NCI-H187 treated with DMSO at 0.1 percent for 48 hours (cell line): ENCODE measurements at places on chromosomes 3 and 15.

DNA sequence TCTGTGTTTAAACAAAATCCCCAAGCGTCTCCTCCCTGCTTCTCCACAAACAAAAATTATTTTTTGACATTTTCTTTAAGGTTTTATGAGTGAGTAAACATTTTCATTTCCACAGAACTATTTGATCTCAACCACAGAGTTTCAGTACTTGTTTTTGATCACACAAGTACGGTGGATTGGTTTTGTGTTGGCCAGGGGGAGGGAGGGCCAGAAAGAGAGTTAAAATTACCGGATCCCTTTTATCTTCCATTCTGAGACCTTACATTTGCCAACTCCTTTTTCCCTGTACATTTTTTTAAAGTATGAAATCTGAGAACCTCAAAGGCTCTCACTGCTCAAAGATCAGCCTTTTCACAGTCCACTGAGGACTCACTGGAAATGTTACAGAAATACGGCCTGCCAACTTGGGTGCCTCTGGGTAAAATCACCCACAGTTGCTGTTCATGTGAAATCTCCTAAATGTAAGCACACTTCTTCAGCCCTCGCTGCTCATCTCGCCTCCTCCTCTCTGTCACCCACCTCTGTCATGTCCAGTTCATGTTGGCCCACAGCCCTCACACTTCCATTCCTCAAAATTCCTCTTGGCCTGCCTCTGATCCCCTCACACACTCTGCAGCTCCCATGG, 1.7 kb downstream of the HOMER2 start:
- no peak for DNase-seq

DNA sequence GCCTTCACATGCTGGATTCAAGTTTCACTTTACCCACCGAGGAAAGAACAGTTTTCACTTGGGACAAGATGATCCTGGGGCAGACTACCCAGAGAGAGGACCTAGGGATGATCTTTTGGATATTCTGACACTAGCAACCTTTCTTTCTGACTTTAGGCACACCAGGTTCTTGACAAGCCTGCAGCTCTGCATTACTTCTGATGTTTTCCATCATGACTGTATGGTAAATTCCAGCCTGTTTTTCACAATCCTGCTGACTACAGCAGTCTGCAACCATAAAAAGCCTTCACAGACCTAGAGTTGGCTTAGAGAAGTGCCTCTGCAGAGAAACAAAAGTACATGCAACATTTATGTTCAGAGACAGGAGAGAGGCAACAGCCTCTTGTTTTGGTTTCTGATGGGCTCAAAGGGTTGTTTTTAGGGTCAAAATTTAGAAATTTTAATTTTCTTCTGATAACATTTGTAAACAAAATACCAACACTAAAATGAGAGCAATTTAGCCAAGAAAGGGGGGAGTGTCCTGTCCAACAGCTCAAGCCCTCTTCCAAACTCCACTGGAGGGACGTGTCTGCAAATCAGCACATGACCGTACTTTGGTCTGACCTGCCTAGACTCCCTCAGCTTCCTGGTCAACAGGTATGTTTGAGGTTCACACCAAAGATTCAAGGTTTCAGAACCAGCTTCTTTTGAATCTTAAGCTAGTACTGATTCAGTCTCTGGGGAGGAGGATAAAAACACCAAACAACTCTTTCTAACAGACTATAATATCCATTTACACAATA, 799 bp downstream of the ABI3BP start:
- DNase-seq = no peak

- no peak for DNase-seq
Measured at GRCh38 chr3:41503998-41504623, 304.8 kb downstream of the CTNNB1 start.

DNA sequence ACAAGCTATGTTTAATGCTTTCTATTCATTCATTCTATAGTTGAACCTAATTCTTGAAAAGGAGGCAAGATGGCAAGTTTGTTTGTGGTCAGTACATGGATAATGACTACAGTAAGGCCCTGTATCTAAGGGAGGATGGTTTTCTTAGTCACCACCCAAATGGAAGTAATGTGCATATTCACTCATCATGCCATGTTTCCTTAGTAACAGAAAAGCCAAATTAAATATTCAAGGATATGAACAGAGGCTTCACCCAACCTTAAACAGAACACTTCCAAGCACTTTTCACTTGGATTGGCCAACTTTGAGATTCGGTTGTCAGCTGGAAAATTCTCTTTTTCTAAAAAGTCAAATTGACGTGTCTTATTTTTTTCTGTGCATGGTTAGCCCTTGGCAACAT, 805.3 kb upstream of the LMCD1 start:
- no peak for DNase-seq

DNA sequence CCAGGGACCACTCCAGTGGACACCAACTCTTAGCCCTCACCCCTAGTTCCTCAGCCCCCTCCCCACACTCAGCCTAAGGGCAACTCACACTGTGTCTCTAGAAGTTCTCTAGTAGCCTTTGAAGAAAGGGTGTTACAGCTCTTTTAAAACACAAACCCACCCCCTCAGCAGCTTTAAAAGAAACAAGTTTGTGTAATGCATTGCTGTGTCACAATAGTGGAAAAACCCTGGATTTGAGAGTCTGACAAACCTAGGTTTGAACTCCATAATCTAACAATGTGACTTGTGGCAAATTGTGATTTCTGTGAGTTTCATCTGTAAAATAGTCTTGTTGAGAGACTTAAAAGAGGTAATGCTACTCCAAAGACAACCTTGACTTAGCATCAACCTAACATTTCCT, 54.0 kb downstream of the PLCH1 start:
- DNase-seq = no peak

DNA sequence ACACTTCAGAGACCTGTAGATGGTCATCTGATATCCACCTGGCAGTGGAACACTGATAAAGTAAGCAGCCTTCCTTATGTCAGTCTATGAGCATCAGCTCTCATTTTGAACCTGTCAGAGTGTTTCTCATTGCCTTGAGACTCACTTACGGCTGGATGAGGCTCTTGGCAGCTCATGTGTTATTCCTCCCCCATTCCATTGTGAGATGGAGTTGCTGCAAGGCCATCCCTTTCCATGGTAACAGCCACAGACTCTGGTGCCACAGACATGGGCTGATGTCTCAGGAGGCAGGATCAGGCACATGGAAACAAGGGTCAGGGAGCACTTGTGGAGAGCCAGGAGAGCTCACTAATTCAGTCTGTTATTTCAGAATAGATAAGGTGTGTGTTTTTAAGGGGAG, 11.9 kb downstream of the KCNAB1 start:
- DNase-seq = no peak

- DNase-seq = no peak
Measured at GRCh38 chr15:73924171-73924921, 1.9 kb upstream of the LOXL1 start.

- no peak for DNase-seq
Measured at GRCh38 chr3:13470894-13471574, 9.1 kb upstream of the HDAC11 start.

- no peak for DNase-seq
Measured at GRCh38 chr3:140011086-140011485, 76.1 kb downstream of the CLSTN2 start.

GRCh38 chr3:152416808-152417580, 148.3 kb downstream of the MBNL1 start:
- DNase-seq = no peak

GRCh38 chr3:95394286-95394685, 1331.4 kb downstream of the NSUN3 start:
- DNase-seq = no peak

DNA sequence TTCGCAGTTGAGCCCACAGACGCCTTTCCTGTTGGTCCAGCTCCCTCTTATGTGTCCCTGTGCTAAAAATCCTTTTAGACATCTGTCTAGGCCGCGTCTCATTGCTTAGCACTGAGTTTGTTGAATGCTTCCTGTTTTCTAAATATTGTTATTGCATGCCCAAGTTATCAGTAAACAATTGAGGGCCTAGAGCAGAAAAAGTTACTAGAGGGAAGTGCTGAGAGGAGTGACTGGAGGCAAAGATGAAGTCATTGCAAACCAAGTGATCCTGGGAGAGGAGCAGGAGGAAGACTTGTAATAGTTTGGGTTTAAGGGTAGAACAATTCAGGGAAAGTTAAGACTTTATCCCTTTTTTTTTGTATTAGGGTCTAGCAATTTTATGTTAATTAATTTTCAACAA, 88.1 kb downstream of the DCUN1D1 start:
- no peak for DNase-seq

- DNase-seq = no peak
Measured at GRCh38 chr15:39976291-39977274, 42.7 kb downstream of the EIF2AK4 start.

DNA sequence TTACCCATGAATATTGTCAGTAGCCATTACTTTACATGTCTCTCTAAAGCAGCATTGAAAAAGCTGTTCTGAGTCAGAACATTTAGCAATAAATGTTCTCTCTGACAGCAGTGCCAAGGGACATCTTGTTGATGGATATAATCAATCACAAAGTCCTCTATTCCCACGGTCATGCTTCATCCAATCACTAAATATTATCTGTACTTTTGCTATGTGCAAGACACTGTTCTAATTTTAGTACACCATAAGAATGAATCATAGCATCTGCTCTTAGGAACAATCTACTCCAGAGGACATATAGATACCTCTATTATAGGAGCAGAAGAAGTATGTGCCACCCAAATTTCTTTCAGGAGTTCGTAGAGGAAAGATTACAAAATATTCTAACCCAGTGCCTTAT, 142.5 kb upstream of the MBNL1 start:
- no peak for DNase-seq

GRCh38 chr3:54349691-54350090, 227.3 kb downstream of the CACNA2D3 start:
- DNase-seq = no peak

- DNase-seq = no peak
Measured at GRCh38 chr3:58899159-58899952, 150.5 kb downstream of the CFAP20DC start.

- DNase-seq = no peak
Measured at GRCh38 chr3:144148356-144148755, 176.7 kb downstream of the DIPK2A start.

GRCh38 chr15:73273181-73274002, 95.4 kb downstream of the HCN4 start:
- peak; percentile 7 for DNase-seq

DNA sequence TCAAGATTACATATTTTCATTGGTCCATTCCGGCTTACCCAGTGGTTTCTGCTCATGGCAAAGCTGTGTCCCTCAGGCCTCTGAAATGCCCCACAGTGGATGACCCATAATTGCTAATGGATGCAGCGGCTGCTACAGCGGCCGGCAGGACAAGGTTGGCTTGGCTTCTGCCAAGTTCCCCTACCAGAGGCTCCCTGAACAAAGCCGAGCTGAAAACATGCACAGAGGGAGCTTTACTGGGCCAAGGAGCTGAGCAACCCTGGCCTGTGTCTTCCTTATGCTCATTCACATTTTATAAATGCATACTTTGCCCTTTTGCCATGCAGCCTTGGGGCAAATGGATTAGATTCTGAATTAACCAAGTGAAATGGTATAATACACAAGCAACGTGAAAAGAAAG, 150.5 kb downstream of the NTRK3 start:
- DNase-seq = no peak

DNA sequence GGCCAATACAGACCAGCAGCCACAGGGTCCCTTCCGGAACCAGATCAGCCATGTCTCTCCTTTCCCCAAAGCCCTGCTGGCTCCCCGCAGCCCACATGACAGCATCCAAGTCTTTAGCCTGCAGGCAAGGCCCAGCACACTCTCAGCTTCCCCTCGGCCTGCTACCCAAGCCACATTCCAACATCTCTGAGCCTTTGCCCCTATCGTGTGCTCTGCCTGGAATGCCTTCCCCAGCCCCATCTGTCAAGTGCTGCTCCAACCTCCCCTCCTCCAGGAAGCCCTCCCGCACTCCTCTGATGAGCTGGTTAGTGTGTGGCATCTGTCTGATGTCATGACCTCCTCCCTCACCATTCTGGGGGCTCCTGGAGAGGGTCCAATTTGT, 8.5 kb downstream of the PLXND1 start:
- DNase-seq = no peak

GRCh38 chr3:20039765-20040547, at the start of gene KAT2B:
Gene KAT2B (plus strand): TSS chr3:20040446. CDS start chr3:20040478, 32 bp downstream.
- no peak for DNase-seq

DNA sequence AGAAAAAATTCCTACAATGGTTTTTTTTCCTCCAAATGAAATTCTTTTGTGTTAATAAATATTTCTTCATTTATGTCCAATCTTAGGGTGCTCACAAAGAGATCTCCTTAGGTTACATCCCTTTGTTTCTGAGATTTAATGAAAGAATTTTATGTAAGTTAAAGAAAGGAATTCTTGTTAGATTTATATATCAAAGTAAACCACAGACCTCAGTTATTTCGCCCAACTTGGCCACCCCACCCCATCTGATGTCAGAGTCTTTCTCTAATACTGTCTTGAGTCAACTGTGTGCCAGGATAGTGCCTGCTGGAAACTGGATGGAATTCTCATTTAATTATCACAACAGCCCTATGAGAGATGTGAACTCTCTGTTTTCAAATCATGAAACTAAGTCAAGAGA, 259.9 kb downstream of the OPA1 start:
- no peak for DNase-seq

DNA sequence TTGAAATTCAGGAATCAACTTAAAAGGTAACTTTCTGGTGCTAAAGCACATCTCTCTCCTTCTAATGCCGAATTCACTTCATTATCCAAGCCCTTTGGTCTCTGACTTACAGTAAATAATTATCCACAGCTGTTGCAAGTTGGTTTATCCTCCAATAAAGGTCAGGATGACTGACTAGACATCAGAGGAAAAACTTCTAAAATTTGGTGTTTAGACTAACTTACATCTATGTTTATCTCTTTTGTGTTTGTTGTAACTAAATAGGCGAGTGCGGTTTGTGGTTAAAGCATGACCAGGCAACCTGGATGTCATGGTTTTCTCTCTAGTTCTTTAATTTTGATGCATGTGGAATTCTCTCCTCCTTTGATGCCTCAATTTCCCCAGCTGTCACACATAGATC, 237.4 kb upstream of the LRTM1 start:
- DNase-seq = no peak

DNA sequence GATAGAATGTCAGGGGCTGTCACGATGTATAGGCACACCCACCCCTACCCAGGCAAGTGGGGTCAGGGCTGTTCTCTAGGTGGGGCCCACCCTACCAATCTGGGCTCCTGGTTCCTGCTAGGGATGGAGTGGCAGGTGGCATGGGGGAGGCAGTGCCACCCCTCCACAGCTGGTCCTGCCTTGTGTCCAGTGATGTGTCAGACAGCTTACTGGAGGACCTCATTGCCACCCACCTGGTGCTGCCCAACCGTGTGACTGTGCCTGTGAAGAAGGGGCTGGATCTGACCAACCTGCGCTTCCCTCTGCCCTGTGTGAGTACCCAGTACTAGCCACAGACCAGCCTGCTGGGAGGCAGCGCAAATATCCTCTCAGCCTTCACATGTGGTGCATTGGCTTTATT, 27.5 kb downstream of the ESYT3 start:
- DNase-seq = no peak

GRCh38 chr3:171801738-171802589, 8.3 kb downstream of the PLD1 start:
- DNase-seq = no peak

GRCh38 chr3:178618197-178618596, 82.0 kb downstream of the KCNMB2 start:
- DNase-seq = no peak
